ENCODE measurements at places on chromosomes 7 and 10. TPM values are rescaled to one million over a fixed set of nuclear protein-coding genes. Genes with fewer than 3 reads are reported as not detected.

DNA sequence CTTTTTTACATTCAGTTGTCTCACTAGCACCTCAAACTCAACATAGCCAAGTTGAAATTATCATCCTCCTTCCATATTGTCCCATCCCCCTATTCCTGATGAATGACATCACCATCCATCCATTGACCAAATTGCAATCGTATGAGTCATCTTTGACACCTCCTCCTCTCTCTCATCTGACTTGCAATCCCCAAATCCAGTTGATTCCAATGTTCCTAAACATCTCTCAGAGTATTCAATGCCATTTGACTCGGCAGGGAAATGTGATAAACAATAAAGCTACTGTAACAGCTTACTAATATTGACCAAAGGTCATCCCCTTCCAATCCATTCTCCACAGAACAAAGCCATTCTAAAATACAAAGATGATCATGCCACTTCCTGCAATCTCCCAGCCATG lies 1047.8 kb downstream of the NRG3 start:
- no peak for DNase-seq

DNA sequence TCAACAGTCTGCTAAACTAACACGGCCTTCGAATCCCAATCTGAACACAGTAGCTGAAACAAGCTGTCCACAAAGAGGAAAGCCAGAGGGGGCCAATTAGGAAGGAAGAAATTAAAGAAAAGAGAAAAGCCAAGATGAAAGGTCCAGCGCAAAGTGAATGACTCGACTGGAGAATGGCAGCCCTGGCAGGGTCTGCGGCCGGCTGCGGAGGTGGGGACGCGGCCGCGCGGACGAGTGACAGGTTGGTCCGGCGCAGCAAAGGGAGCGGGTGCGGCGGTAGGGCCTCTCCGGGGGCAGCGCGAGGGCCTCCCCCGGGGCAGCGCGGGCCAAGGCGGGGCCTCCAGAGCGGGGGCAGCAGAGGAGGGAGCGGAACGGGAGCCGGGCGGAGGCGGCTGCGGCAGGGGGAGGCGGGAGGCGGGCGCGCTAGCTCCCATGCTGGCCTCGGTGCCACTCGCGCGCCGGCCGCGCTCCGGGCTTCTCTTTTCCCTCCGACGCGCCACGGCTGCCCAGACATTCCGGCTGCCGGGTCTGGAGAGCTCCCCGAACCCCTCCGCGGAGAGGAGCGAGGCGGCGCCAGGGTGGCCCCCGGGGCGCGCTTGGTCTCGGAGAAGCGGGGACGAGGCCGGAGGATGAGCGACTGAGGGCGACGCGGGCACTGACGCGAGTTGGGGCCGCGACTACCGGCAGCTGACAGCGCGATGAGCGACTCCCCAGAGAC lies at the start of gene VWC2:
TSS of gene VWC2 (plus strand) at position 421 of the 718 bp plus-strand sequence. CDS start 1,798 bp downstream, outside the sequence.
- DNase-seq: no peak

DNA sequence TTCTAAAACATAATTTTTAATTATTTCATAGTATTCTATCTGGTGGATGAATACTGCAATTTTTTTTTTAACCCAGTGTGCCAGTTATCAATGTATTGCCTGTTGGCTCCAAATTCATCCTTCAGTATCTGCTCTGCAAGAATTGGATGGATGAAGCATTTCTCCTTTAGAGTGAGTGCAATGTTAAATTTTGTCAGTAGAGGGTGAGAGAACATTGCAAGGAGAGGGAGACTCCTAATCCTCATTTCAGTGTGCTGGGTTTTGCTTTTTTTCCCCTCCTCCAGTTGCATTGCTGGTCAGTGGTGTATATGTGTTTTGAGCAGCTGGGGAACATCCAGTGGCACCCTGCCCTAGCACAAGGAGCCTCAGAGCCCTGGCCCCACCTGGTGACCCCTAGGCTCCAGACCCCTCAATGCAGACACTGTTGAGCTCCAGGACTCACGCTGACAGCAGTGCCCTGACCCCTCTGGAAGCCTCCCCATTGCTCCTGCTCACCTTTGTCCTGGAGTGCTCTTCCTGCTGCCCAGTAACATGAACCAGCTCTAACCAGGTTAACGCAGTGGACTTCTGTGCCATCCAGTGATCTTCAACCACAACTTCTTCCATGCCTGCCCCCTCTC lies 199.4 kb downstream of the USP6NL start:
- no peak for DNase-seq

GRCh38 chr10:9681655-9682054 lies 1336.0 kb upstream of the CELF2 start:
- no peak for DNase-seq

GRCh38 chr7:129341816-129342806 lies 92.1 kb upstream of the STRIP2 start:
- no peak for DNase-seq

LGI1 gene
- 0.32 TPM for total RNA-seq

BAZ1B gene
- 81.9 TPM for total RNA-seq

Measured in NCI-H460 (cell line).